ENCODE measurements at places on chromosomes 3 and 15.

GRCh38 chr3:15229262-15229661 lies 23.2 kb downstream of the CAPN7 start:
- no peak for DNase-seq

DNA sequence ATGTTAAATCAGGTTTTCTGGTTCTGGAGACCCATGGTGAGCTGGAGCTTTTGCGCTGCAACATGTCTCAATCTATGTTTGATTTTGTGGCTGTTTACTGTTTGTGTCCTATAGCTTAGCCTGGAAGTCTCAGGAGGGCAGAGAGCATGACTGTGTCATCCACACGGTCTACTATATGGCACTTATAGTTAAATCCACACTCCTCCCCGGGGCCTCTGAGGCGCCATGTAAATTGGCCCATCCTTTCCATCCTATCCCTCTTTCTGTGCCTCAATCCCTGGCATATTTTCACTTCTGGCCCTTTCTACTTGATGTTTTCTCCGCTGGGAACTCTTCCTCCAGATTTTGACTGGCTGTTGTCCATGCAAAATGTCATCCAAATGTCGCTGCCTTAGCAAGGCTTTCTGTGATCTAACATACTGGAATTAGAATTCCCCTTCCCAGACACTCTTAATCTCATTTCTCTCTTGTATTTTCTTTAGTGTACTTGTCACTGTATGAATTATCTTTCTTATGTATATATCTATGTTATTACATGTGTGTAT lies 560.8 kb upstream of the RGMA start:
- no peak for DNase-seq

DNA sequence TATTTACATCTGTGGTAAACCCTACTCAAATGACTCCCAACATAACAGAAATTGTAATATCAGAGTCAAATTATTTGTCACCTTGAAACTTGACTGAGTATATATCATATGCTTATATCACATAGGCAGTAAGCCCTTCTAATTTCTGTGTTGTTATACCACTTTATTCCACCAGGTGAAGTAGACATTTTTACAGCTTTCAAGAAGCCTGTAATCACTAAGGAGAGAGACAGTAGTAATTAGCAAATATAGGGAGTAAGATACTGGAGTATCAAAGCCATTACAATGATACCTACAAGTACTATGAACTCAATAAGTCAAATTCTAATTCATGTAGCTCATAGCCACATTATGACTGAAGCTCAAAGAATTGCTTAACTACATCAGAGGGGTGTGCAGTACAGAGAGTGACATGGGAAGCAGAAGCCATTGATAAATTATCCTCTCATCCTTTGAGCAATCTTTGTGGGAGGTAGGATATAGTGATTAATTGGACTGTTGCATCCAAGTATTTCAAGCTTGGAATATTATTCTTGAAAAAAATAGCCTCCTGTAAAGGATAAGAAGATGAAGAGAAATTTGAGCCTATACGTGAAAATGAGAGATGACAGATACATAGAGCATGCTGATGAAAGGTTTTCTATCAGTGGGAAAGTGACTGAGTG lies 1005.9 kb downstream of the ZPLD1 start:
- DNase-seq, result no peak

DNA sequence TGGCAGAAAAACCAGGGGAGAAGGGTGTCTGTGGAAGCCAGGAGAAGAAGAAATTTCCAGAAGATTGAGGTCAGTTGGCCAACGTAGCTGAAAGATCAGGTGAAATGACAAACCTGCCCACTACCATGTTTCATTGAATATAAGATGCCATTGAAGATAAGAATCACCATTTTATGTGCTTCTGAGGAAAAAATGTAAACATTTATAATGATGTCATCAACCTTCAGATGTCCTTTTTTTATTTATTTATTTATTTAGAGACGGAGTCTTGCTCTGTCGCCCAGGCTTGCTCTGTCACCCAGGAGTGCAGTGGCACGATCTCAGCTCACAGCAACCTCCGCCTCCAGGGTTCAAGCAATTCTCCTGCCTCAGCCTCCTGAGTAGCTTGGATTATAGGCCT lies 4.9 kb upstream of the PODXL2 start:
- DNase-seq, result no peak

DNA sequence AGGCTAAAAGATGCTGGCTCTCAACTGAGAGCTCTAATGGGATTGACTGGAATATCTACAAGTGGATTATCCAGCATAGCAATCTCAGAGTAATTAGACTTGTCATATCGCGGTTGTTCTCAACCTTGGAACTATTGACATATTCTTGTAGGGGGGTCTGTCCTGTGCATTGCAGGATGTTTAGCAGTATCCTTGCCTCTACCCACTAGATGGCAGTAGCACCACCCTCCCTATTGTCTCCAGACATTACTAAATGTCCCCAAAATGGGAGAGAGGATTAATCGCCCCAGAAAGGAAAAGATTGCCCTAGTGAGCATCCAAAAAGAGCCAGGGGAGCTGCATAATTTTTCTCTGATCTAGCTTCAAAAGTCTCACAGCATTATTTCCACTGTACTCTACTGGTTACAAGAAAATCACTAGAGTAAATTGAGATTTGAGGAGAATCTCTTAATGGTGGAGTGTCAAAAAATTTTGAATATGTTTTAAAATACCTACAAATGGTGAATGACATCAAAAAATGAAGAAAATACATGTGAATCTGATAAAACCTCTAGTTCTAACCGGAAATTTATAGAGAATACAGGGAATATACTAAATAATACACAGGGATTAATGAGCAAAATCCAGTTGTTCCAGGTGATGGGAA lies 388.2 kb upstream of the AGTR1 start:
- peak; percentile 9 for DNase-seq

DNA sequence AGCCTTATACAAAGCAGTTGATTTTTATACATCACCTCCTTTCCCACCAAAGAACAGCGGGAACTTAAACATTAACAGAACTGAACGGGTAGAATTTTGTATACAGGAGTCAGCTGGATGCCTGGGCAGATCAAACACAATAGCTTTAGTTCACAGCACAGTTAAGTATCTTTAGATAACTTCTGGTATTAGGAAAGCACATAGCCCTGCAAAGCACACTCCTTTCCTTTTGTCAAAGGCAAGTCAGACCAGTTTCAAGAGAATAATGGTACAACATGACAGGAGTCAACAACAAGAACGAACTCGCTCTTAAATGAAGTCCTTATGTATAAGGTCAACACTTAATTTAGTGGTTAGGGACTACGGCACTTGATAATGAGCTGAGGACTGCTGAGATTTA lies 26.3 kb downstream of the ABCC5 start:
- DNase-seq, result no peak

GRCh38 chr3:138180375-138181029 lies 5.8 kb upstream of the DBR1 start:
- peak; percentile 27 for DNase-seq

DNA sequence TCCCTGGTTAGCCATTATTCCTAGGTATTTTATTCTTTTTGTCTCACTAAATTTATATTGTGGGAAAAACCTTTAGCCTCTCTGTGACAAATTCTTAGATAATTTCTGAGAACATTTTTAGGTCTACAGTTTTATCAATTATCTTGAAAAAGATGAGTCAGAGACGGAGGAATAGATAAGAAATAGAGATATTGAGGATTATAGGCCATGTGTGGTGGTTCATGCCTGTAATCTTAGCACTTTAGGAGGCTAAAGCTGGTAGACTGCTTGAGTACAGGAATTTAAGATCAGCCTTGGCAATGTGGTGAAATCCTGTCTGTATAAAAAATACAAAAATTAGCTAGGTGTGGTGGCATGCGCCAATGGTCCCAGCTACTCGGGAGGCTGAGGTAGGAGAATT lies 960.2 kb downstream of the SQOR start:
- no peak for DNase-seq

- peak; percentile 42 for DNase-seq
Measured at GRCh38 chr3:105823149-105823867, 45.5 kb downstream of the CBLB start.

GRCh38 chr3:42151596-42152168 lies 60.5 kb downstream of the TRAK1 start:
- DNase-seq, result no peak

DNA sequence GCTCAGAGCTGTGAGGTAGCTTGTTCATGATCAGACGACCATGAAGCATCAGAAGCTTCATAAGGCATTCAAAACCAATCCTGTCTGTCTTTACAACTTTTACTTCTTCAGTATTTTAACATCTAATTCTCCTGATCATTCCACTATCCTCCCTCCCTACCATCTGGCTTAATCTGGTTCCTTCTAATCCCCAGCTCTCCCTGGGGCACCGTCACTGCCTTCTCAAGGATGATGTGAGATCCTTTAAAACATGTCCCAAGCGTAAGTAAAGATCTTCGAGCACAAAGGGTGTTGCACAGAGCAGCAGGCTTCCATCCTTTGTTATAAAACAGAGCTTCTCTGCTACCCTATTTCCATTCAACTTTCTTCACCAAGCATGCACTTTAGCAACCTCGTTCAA lies 362.7 kb upstream of the ARRDC4 start:
- DNase-seq, result no peak

GRCh38 chr15:25859838-25860645 lies 3.1 kb downstream of the ATP10A start:
- no peak for DNase-seq

- DNase-seq, result no peak
Measured at GRCh38 chr3:9729419-9729818, 2.1 kb upstream of the BRPF1 start.

- no peak for DNase-seq
Measured at GRCh38 chr3:16849229-16849628, 35.5 kb upstream of the PLCL2 start.

- no peak for DNase-seq
Measured at GRCh38 chr3:46561511-46561910, 4.6 kb downstream of the LRRC2 start.

DNA sequence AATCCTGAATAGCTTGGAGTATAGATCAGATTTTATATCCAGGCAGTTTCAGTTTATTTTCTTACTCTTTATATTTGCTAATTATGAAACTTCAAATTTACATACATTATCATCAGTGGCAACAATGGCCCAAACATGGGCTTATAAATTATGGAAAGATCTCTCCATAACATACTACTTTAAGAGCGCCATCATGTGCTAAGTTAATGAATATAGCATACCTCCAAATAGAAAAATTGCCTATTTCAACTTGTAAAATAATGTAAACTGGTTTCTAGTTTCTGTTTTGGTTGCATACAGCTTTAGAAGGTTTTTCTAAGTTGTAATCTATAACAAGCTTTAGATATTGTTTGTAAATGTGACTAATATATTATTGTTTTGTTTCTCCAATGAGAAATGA lies 531.3 kb upstream of the UBE2E2 start:
- DNase-seq, result no peak

DNA sequence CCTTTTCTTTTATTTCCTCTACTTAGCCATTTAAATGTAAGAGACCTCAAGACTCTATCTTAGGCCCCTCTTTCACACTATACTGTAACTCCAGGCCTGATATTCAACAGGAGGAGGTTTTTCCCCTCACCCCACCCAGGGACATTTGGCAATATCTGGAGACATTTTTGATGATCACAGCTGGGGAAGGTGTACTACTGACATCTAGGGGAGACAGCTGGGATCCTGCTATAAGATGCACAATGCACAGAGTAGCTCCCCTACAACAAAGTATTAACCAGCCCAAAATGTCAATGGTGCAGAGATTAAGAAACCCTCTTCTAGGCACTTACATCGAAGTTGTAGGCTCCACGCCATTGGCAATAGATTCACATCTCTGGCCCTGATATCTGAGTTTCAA lies 517.5 kb upstream of the UBE2E2 start:
- DNase-seq, result no peak

DNA sequence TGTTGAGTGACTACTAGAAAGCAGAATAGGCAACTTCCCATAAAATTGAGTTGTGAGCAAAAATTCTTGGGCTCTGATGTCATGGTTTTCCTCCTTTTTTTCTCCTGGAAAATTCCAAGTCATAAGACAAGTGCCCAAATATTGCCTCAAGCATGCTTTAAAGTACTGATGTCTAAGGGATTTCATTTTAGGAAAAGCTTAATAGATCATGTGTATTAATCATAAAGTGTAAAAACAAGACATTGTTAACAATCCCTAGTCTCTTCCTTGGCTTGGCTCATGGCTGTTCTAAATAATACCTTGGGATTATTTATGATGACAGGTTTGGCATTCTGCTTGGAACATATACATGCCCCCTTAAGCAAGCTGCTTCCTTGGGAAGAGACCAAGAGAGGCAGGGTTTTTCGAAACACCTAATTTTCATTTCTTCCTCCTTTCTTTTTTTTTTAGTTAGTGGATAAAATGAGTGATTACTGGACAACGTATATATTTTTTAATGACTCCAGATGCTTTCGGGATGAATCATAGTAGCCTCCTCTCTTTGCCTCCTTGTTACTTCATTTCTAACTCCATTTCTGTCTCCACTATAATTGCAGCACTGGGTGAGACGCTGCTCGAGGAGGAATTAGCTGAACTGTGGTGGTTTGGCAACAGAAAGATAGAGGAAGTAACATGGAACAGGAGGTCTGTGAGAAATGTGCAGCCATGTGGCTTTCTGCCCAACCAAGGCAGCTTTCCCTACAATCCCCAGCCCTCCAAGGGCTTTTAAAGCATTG lies 104.9 kb downstream of the TPRG1 start:
- peak; percentile 4 for DNase-seq

GRCh38 chr3:7798276-7798675 lies 703.3 kb upstream of the LMCD1 start:
- no peak for DNase-seq

DNA sequence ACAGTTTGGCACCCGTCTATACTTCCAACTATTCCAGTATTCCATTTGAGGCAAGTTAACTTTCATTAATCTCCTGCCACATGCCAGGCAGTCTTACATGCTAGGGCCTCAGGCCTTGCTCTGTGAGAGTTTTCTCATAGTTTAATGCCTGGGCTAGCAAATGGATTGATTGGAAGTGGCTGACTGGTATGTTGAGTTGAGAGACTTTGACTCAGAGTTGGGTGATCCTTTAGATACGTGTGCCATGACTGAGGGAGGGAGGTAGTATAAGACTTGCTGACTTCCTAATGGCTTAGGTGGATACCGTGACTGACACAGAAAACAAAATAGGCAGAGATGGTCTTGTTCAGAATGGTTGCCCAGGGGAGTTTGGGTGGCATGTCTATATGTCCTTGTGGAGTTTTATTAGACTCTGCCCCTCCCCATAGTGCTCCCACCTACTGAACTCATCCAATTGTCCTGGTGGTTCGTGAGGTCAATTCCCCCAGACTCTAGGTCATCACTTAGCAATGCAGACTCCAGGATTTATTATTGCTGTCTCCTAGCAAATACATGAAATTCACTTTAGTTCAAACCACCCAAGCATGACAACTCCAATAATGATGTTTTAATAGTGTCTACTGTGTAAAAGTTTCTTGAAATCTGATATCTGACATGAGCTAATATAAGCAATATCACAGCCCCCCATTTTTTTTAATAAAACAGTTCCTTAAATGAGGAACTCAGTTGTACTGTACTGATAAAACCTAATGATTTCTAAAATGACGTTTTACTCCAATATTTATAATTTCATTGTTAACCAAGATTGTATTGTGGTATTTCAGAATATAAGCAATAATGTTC lies 413.9 kb upstream of the MDFIC2 start:
- DNase-seq, result no peak

- no peak for DNase-seq
Measured at GRCh38 chr15:83809345-83809744, 155.4 kb downstream of the ADAMTSL3 start.

- no peak for DNase-seq
Measured at GRCh38 chr3:192122832-192123594, 604.3 kb downstream of the FGF12 start.

Measured in hepatic stellate cell (primary cell).